Ascending aorta (tissue), 2 donors: ENCODE measurements at places on chromosomes 13 and 19. TPM values are rescaled to one million over a fixed set of nuclear protein-coding genes. Genes with fewer than 3 reads are reported as not detected.

Gene OR4F17
- total RNA-seq, result not detected

DNA sequence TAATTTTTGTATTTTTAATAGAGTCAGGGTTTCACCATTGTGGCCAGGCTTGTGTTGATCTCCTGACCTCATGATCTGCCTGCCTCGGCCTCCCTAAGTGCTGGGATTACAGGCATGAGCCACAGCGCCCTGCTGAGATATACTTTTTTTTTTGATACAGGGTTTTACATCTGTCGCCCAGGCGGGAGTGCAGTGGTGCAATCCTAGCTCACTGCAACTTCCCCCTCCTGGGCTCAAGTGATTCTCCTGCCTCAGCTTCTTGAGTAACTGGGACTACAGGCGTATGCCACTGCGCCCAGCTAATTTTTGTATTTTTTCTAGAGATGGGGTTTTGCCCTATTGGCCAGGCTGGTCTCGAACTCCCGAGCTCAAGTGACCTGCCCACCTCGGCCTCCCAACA, 2.0 kb downstream of the COLGALT1 start:
- H3K27ac ChIP-seq, result no peak overlapping the region
- no peak overlapping the region for H3K4me3 ChIP-seq
- DNase-seq, result no peak
- H3K36me3 ChIP-seq, result peaks cover 31% of the 10 kb centered on the region
- H3K27me3 ChIP-seq, result no peaks in the 10 kb centered on the region
- H3K4me1 ChIP-seq, result peaks cover 9% of the 10 kb centered on the region

DNA sequence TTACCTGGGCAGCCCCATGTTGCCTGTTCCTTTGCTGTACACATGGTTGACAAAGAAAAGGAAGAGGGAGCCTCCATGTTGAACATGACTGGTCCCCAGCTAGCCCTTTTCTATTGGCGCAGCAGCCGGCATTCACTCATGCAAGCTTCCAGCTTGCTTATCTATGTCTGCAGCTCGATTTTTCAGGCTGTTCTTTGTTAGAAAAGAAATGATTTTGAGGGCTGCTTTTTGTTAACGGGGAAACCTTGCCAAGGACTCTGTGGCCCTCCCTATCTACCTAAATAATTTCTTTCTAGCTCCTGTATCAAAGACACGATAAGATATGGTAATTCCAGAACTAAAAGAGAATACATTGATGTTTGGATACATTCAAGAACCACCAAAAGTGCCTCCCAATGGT, 20.4 kb upstream of the ADGRE2 start:
- H3K4me1 ChIP-seq, result no peaks in the 10 kb centered on the region
- no peak overlapping the region for H3K27ac ChIP-seq
- no peaks in the 10 kb centered on the region for H3K27me3 ChIP-seq
- H3K36me3 ChIP-seq, result no peaks in the 10 kb centered on the region
- no peak overlapping the region for H3K4me3 ChIP-seq
- DNase-seq, result no peak

DNA sequence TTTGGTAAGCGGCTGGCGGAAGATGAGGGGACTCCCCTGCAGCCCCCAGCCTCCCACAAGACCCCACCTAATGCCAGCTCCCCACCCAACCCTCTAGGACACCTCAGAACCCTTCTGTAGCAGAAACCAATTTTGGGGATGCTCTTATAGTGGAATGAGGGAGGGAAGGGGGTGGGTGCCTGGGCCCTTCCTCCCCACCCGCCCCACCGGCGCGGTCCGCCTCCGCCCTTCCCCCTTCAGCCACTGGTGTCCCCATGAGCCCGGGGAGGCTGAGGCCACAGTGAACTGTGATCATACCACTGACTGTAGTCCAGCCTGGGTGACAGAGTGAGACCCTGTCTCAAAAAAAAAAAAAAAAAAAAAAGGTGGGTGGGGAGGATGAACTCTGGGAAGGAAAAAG, 16.2 kb downstream of the TLE6 start:
- no peak overlapping the region for H3K27ac ChIP-seq
- no peaks in the 10 kb centered on the region for H3K27me3 ChIP-seq
- DNase-seq, result no peak
- H3K4me1 ChIP-seq, result no peaks in the 10 kb centered on the region
- H3K4me3 ChIP-seq, result no peak overlapping the region

GRCh38 chr13:23687614-23688013, 117.4 kb downstream of the TNFRSF19 start:
- H3K27me3 ChIP-seq, result no peaks in the 10 kb centered on the region
- H3K27ac ChIP-seq, result no peak overlapping the region
- H3K4me3 ChIP-seq, result no peak overlapping the region
- no peaks in the 10 kb centered on the region for H3K36me3 ChIP-seq
